ENCODE measurements at places on chromosomes 5 and 9.

GRCh38 chr5:90557871-90558270 lies 726 bp upstream of the ADGRV1 start:
- no peak for DNase-seq

DNA sequence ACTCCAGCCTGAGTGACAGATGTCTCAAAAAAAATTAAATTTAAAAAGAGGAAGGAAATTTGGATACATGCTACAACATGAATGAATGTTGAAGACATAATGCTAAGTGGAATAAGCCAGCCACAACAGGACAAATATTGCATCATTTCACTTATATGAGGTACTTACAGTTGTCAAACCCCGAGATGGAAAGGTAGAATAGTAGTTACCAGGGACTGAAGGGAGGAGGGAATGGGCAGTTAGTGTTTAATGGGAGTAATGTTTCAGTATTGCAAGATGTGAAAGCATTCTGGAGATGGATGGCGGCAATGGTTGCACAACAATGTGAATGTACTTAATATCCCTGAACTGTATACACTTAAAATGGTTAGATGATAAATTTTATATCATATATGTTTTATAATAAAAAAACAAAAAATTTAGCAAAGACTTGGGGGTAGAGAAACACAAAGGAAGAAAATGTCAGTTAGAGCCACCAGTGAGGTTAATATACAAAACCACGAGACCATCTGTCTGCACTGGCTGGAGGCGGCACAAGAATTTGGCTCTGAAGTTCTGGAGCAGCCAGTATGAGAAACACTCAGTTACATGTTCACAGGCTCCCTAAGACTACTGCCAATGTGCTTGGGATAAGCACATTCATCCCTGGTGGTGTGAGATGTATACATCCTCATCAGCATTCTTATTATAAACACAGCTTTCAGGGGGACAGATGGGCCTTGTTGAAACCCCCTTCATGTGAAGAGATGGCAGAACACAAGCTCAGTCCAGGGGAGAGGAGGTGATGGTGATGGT lies 37.0 kb upstream of the RPS23 start:
- DNase-seq = no peak

DNA sequence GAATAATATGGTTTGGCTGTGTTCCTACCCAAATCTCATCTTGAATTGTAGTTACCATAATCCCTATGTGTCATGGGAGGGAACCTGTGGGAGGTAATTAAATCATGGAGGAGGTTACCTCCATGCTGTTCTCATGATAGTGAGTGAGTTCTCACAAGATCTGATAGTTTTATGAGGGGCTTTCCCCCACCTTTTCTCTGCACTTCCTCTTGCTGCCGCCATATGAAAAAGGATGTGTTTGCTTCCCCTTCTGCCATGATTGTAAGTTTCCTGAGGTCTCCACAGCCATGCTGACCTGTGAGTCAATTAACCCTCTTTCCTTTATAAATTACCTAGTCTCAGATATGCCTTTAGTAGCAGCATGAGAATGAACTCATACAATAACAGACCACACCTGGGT lies 63.7 kb upstream of the PRR16 start:
- no peak for DNase-seq

DNA sequence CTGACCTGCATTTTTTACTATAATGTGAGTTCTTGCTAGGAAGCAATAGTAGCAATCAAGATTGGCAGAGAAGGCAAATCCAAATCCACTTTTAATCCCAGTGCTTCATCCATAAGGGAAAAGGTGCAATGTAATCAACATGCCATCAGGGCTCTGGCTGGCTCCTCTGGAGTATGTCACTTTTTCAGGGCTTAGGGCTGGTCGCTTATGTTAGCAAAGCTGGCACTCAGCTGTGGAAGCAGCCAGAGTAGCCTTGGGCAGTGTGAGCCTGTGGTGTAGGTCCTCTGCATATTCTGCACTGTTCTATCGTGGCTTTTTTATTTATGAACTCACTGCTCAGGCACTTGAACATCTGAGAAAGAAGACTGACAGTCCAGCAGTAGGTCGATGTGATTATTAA lies 16.1 kb downstream of the ACTBL2 start:
- DNase-seq = no peak

- DNase-seq = peak; percentile 54
These were observed 33.1 kb downstream of the APTX start for GRCh38 chr9:32968101-32969011.

- DNase-seq = no peak
These were observed 6.7 kb upstream of the BRINP1 start for GRCh38 chr9:119375892-119376291.

- no peak for DNase-seq
These were observed 110.7 kb downstream of the SAXO1 start for GRCh38 chr9:18922161-18922885.

GRCh38 chr5:16675806-16676205 lies 59.0 kb upstream of the RETREG1 start:
- no peak for DNase-seq

- no peak for DNase-seq
These were observed 128.4 kb downstream of the TMEM174 start for GRCh38 chr5:73301208-73301901.

GRCh38 chr5:61496446-61496845 lies 164.4 kb downstream of the ZSWIM6 start:
- DNase-seq = no peak

DNA sequence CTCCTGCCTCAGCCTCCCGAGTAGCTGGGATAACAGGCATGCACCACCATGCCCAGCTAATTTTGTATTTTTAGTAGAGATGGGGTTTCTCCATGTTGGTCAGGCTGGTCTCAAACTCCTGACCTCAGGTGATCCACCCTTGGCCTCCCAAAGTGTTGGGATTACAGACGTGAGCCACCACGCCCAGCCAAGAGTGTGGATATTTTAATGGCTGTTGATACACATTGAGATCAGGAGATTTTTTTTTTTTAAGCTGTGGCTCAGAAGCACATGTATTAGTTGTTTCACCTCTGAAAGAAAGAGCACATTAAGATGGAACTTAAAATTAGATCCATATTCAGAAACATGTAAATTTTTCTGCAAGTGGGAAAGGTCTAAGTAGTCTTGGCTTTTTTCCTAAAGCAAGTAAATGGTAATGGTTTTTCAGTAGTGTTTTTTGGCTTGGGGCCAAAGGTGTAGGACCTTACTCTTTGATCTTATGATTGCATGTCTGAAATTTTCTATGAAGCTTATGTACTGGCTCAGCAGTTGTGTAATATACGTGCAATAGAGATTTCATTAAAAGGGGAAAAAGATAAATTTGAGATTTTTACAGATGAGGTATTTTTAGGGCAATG lies 9.9 kb downstream of the RBM27 start:
- no peak for DNase-seq

DNA sequence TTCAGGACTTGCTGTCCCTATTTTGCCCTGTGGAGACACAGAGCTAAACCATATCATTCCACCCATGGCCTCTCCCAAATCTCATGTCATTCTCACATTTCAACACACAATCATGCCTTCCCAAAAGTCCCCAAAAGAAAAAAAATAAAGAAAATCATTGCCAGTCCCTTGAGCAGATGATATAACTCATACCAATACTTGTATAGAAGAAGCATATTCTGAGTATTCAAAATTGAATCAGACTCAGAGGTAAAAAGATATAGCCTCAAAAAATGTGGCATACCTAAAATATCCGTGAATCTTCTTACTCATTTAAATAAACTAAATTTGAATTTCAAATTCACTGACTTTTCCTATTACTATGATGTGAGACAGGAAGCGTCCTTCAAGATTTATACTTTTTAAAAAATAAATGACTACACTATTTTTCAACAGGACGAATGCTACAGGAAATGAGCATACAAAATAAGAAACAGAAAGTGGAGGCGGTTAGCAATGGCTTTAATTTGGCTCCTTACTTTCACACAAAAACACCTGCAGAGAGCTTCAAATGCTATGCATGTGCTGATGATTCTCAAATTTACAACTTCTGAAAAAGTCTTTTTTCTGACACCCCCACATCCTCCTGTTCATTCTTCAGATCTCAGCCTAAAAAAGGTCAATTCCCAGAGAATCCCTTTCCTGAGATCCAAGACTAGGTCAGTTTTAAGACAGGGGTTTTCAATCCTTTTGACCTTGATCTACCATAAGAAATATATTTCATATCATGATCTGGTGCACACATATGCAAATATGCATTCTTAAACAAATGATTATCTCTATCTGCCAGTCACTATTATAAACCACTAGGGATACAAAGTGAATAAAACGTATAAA lies 39.6 kb upstream of the DMXL1 start:
- peak; percentile 55 for DNase-seq

DNA sequence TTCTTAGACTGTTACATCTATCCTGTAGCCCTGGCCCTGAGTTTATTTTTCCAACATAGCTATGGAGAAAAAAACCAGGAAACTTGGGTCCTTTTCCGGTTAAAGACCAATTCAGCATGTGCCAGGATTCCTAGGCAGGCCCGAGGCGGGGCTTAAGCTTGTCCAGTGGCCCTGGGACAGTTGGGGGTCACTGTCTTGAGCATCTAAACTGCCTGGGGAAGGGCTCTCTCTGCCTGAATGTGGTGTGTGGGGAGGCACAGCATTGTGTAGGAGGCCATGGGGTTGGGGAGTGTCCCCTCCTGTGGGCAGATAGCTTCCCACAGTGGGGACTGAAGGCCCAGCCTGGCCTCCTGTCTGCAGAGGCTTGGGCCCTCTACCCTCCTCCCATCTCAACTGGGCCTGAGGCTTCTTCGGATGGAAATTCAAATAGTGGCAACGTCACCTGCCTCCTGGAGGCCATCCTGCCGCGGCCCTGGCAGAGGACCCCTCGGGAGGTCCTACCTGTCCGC lies 88.8 kb downstream of the PHF2 start:
- DNase-seq = no peak

DNA sequence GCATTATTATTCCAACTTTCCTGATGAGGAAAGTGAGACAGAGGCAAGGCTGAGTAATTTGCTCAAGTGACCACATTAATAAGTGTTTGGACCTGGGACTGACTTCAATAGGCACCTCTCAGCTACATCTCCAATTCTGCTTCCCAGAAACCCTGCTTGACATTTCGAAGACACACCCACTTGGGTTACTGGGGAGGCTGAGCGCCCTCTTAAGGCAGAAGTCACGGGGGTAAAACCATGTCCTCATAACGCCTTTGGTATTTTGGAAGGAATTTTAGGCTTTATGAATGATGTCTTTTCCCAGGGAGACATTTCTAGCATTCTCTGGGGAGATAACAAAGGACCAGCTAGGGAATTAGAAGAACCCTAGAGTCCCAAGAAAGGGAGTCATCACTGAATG lies 53.3 kb downstream of the TRPC7 start:
- no peak for DNase-seq

DNA sequence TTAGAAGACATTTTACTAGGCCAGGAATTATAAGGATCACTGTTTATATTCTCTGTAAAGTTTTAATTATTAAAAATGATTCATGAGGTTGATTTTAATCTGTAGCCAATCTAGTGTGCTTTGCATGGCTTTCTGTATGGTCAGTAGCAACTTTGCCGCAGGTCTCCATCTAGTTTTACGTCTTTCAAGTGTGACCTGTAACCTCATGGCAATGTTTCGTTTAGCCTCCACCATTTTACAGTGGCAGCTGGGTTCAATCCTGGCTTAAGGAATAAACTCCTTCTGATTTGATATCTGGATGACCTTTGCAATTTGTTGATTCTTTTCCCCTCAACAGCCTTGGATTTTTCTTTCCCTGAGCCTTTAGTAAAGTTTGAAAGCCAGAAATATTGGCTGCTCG lies 434.5 kb upstream of the CDH9 start:
- DNase-seq = no peak

- DNase-seq = no peak
These were observed 102.5 kb downstream of the CAMSAP1 start for GRCh38 chr9:135804581-135805421.
